Stimulated activated naive CD4-positive, alpha-beta T cell (primary cell): ENCODE measurements at places on chromosomes 4 and X.

DNA sequence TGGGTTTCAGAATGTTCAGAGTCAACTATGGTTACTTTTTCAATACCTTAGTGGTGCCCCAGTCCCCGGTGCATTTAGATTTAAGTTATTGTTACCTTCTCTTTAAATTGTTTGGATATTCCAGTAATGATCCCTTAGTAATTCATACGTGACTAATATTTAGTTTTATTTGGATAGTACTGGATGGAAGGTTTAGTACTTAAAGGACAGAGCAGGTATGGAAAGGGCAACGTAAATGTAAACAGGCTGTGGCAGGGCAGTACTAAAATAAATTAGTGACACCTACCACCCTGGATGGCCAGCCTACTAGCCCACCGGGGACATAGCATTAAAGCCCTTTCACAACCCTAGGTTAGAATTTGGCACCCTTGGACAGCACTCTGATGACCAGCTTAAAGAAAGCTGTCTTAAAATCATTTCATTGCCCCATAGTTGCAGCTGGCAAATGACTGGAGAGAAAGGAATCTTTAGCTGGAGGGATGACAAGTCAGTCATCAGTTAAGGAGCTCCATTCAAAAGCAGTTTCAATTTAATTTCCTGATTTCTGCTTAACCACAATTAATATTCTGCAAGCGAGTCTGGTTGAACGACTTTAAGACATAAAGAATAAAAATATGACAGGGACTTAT lies 16.4 kb downstream of the PLP1 start:
- DNase-seq = no peak

DNA sequence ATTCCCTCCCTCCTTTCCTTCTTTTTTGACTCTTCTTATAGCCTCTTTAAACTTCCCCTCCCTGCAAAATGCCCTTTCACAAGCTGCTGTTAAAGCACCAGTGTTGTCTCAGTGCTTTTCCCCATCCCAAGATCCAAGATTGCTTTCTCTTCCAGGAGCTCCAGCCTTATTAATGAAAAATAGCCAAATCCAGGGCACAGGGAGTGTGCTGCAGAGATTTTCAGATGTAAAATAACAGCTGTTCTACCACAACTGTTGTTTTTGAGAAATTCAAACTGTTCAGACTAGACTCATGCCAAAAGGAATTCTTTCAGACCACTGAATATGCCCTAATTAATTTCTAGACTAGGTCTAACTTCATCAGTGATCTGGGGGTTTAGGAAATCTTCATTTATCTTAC lies 47.0 kb upstream of the GPC3 start:
- no peak for DNase-seq

DNA sequence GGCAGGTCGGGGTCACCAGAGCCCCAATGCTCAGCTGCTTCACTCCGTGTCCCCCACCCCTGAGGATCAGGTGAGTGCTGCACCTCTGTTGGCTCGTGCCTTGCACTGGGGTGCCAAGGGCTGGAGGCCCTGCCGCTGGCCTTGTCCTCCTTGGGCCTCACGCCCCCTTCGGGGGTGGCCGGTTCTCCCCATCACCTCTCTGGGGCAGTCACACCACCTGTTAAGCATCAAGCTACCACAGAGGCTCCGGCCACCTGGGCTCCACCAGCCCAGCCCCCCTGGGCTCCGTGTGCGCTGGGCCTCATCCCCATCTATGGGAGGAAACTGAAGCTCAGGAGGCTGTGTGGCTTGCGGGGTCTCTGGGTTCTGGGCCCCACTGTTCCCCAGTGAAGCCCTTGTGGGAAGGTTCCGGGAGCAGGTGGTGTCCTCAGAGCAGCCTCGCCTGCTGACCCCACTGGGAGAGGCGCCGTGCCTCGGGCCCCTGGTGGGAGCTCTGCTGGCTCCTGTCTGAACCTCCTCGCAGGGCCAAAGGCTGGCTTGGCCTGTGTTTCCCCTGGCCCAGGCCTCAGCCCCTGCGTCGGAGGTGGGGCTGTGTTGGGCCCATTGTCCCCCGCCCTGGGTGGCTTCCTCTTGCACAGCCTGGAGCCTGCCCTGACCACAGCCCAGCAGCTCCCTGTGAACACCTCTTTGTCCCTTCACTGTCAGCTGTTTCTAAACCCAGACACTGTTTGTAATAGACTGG lies 30.8 kb downstream of the DOK7 start:
- DNase-seq = no peak

DNA sequence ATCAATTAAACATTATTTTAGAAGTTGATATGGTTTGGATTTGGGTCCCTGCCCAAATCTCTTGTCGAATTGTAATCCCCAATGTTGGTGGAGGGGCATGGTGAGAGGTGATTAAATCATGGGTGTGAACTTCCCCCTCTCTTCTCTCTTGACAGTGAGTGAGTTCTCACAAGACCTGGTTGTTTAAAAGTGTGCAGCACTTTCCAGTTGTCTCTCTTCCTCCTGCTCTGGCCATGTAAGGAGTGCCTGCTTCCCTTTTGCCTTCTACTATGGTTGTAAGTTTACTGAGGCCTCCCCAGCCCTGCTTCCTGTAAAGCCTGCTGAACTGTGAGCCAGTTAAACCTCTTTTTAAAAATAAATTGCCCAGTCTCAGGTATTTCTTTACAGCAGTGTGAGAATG lies 141.4 kb downstream of the GALNTL6 start:
- no peak for DNase-seq

GRCh38 chrX:145825896-145826295 lies 8.3 kb downstream of the SLITRK2 start:
- no peak for DNase-seq
